ENCODE measurements at places on chromosomes 12 and 14.
A peak's percentile ranks its signal among the peaks of the same experiment; 100 is the strongest.

GRCh38 chr14:69684461-69685217 is 73.2 kb downstream of the SUSD6 start:
- DNase-seq = no peak

- DNase-seq = no peak
Measured at GRCh38 chr14:24334431-24335291, at the start of gene ADCY4. TSS of gene ADCY4 (minus strand) at chr14:24335071. CDS start at chr14:24334652, 419 bp downstream.

GRCh38 chr12:70246580-70246979 is 3.3 kb downstream of the CNOT2 start:
- DNase-seq = no peak

DNA sequence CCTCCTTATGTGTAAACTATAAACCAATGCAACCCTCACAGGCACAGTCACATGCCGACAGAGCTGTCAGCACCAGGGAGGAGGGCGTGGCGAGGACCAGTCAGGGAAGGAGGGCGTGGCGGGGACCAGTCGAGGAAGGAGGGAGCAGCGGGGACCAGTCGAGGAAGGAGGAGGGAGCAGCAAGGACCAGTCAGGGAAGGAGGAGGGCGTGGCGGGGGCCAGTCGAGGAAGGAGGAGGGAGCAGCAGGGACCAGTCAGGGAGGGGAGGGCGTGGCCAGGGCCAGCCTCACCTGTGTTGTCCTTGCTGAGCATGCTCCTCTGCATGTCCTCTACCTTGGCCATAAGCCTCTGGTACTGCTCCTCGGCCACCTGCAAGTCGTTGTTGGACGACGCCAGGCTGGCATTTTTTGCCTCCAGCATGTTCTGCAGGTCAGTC is 24.2 kb downstream of the GOLGA3 start:
- no peak for DNase-seq

GRCh38 chr14:38721822-38722431 is 381.1 kb downstream of the SEC23A start:
- DNase-seq = peak; percentile 70

GRCh38 chr14:91912035-91912434 is 35.5 kb downstream of the FBLN5 start:
- DNase-seq = no peak

DNA sequence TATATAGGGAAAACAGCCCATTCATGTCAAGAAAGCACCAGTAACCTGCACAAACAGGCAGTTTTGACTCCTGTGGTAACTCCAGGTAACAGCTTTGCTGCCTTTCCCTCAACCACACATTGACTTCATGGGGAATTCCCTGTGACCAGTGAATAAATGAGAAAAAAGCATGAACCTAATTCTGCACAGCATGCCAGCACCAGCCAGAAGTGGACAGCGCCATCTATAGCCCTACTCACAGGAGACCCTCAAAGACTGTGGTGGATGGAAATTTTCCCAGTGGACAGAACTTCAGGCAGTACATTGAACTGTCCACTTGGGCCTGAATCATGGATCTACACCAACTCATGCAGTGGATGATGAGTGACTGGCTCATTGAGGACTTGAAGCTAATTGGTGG is 152.1 kb downstream of the SLC8A3 start:
- no peak for DNase-seq

DNA sequence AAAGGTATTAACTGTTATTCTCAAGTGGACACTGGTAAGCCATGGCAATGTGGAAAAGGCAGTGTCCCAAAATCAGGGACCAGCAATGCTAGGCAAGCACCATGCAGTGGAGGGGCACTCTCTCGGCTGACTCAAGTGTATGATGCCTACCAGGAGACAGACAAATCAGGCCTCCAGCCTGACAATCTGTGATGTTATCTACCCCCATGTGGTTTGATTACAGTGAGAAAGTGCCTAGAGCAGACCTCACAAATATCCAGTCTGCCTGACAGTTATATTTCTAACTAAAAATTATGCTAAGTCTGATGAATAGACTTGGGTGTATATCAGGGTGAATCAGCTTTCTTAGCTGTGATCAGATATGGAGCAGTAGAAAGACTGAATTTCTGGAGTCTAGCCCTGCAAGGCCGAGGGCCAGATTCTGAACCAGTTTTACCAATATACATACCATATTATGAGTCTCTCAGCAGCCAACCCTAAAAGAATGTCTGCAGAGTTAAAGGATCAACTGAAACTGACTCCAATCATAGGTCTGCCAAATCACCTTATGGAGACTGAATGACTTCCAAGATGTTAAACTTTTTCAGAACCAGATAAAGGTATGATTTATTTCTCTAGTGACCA is 3.2 kb downstream of the PLBD1 start:
- DNase-seq = no peak

DNA sequence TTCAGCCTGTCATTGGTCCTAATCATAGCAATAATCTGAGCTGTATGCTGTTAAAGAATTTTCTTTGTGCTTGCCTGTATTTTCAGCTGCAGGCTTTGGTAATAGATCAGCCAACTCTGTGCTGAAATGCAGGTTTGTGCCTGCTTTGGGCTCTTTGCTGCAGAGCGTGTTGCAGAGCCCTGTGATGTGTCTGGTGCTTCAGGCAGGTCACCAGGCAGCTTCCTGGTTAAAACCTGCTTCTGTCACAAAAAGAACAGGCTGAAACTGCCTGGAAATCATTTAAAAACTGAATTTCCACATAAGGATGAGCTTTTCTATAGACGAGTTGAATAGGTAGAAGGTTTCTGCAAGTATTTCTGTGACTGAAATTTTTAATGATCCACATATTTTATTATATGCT is 3.1 kb downstream of the DIP2B start:
- no peak for DNase-seq

DNA sequence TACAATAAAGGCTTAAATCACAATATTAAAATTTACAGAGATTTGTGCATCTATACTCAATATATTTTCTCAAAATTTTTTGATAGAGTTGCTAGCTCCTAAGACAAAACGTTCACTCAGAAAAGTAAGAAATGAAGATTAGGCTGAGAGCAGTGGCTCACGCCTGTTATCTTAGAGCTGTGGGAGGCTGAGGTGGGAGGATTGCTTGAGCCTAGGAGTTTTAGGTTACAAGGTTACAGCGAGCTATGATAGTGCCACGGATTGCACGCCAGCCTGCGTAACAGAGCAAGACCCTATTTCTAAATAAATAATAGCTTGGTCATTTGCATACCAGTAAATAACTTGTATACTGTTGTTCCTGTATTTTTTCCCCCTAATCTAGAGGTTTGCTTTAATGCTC is 35.0 kb upstream of the CFL2 start:
- DNase-seq = no peak

DNA sequence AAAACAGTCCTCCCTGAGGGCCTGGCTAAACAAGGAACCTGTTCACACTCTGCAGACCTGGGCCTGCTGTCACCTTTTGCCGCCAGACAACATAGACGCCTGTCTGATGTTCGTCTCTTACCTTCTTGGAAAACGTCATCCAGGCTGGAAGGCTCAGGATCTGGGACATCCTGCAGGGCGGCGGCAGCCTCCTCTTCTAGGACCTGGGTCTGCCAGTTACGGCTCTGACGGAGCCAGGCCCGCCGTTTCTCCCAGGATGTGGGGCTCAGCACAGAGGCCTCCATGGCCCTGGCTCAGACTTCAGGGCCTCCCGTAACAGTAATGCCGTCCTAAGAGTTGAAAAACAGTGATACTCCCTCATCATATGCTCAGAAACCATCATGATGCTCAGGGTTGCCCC is 10.3 kb downstream of the TESPA1 start:
- no peak for DNase-seq
